NCI-H187 (cell line): ENCODE measurements at places on chromosomes 11 and 22.

DNA sequence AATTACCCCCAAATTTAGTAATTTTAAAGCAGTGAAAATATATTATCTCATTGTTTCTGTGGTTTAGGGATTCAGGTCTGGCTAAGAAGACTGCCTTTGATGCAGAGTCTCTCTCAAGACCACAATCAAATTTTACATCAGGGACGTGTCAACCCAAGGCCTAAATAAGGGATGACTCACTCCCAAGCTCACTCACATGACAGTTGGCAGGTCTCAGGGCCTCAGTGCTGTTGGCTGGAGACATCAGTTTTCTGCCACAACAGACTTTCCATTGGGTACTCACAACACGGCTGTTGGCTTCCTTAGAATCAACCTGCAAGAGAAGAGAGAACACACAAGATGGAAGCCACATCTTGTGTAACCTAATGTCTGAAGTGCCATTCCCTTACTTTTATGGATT is 377.3 kb downstream of the FAM181B start:
- no peak for DNase-seq

DNA sequence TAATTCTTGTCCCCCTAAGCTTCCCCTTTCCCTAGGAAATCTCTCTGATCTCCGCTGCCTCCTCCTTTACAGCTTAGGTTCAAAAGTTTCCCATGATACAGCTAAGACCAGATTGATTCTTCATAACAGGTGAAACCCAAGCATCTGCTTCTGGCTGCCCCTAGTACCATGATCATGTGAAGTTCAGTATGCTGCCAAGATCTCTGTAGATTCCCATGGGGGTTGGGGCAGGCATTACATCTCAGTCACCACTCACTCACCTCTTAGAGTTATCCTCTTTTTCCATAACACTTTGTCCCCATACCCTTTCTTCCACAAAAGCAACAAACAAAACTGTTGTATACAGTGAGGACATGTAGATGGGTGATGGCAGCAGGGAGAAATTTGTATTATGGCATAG is 44.0 kb downstream of the RRP8 start:
- DNase-seq, result no peak

GRCh38 chr11:10777393-10777793 is 26.3 kb downstream of the CTR9 start:
- DNase-seq, result no peak

DNA sequence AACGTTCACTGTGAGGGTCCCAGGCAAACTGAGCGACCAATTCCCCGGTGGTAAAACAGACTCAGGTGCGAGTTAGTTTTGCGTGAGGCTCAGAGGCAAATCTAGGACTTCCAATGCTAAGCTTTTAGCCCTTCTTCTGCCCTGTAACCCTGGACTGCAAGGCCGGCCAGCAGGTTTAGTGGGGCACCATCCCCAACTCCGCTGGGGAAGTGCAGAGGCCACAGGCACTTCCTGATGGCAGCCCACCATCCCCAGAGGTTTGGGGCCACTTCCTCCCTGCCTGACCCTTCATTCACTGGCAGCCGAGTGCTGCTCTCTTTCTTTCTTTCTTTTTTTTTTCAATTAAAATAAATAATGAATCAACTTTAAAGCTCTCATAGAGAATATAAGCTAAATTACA is 124.6 kb upstream of the B3GAT1 start:
- DNase-seq, result no peak

- DNase-seq, result no peak
Observed at GRCh38 chr11:124277804-124278203, 21.6 kb downstream of the OR8G5 start.

GRCh38 chr11:8091721-8092120 is 10.7 kb downstream of the TUB start:
- DNase-seq, result no peak

GRCh38 chr11:79264284-79264683 is 176.5 kb downstream of the TENM4 start:
- DNase-seq, result no peak

DNA sequence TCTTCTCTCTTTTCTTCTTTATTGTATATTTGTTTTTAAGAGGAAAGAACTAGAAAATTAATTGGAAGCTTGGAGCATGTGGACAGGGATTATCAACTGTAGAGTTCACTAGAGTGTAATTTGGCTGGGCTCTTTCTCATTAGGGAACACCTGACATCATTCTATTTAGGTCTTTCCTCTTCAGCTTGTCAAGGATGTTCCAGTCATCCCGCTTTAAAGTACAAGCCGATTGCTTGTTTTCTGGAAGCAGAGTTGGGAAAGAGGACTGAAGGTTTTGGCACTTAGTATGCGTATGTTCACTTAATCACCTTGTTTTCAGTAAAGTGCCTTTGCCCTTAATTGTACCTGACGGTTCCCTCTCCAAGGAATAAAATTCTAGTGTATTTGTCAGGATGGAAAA is 111.6 kb downstream of the WNT11 start:
- DNase-seq, result no peak

DNA sequence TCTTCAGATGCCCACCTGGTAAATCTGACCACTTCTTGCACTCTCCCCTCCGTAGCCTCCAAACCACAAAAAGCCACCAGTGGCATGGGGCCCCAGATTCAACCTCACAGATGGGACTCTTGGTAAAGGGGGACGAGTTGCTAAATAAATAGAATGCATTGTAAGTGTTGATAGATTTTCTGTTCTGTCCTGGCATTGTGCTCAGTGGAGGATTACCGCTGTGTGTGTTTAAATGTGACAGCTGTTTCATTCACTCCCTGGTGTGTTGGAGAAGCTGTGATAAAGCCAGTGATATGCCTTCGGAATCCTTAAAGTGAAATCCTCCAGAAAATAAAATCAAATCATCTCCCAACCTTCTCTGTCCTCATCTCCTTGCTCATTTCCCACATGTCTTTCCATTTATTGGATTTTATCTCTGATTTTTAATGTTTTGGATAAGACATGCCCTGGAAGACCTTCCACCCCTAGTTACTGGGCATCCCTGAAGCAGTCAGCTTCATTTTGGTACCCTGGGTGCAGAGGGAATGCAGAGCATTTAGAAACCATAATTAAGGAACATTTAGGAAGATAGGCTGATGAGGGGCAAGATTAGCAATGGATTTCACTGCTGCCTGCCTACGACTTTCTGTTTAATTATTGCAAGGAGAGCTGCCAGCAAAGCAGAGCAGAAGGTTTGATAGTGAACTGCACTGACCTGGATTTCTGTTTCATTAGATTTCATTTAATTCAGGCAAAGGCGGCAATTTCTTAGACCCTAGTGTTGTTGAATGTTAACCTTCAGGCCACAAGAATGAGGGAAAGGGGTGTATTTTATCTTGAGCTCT is 460.9 kb upstream of the KIRREL3 start:
- DNase-seq, result no peak

GRCh38 chr11:57542582-57542981 is 5.2 kb downstream of the SMTNL1 start:
- DNase-seq, result no peak

DNA sequence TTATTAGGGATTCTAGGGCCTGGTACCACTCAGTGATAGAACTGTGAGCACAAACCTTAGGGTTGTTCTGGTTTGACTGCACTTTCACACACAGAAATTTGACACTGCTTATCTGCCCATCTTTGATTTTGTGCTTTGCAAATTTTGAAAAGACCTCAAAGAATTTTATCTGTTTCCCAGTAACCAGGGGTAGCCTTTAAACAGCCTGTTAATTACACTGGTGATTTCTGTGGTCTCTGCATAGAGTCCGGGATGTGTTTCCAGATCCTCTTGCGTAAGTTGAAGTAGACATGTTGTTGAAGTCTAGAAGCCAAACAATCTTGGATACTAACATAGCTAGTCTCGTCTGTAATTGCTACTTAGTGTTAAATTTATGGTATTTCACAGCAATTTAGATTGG is 75.3 kb downstream of the C22orf31 start:
- DNase-seq, result no peak

DNA sequence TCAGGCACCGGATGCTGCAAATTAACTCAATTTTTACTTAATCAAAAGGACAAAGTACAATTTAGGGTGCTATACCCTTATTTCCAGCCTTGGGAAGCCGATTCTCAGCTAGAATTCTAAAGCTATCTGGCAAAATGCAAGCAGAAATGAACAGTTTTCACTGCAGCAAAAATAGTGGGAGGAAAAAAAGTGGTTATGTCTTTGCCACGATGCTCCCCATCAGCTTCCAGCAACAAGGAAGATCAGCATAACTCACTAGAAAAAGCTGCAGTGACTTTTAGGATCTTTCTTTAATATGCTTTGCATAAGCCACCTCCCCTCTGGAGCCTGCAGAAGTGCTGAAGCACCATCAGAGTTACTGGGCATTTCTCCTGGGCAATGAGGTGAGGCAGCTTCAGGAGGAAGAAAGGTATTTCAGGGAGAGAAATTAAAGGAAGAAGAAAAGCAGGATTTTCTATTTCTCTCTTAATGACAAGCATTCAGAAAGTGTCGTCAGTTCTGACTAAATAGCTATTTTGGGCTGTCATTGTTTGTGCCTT is 702.9 kb downstream of the DLG2 start:
- no peak for DNase-seq

DNA sequence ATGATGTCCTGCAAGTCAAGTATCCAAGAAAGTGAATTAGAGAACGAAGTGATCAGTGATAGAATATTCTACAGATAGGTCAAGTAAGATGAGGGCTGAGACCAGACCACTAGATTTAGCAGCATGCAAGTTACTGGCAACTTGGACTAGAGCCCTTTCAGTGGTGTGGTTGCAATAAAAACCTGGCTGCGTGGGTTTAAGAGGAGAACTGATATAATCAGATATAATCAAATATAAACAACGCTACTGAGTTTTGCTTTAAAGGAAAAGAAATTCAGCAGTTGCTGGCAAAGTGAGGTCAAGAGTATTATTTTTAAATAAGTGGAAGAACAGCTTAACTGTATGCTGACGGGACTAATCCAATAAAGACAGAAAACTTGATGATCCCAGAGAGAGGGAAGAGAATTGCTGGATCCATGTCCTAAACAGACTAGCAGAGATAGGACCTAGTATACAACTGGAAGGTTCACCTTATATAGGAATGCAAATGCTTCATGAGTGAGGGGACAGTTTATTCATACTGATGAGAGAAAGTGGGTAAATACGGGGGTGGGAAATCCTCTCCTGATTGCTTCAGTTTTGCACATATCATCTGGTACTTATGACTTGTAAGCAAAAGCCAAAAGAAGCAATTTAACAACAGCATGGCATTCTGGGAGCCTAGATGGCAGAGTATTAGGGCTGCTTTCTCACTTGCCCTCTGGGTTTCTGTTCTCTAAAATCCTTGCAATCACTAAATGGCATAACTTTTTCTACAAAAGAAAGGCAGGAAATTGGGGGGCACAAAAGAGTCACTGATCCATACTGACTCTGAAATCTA is 146.2 kb downstream of the RBFOX2 start:
- DNase-seq, result no peak

DNA sequence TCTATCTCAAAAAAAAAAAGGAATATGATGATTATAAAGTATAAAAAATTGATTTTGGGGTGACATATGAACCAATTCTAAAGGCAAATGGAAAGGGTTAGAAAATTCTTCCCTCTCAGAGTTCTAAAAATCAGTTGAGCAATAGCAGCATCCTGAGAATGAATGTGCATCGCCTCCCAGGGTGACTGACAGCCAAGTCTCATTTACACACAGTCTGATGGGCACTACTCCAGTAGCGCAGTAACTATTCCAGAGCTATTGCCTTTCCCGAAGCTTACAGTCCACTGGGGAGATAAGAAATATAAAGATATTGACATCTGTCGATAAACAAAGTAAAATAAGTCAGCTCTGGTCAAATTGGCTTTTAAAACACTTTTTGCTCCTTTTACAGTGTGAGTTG is 32.3 kb upstream of the SORL1 start:
- DNase-seq, result no peak

GRCh38 chr22:24183321-24184031 is 2.2 kb downstream of the SUSD2 start:
- DNase-seq, result no peak

DNA sequence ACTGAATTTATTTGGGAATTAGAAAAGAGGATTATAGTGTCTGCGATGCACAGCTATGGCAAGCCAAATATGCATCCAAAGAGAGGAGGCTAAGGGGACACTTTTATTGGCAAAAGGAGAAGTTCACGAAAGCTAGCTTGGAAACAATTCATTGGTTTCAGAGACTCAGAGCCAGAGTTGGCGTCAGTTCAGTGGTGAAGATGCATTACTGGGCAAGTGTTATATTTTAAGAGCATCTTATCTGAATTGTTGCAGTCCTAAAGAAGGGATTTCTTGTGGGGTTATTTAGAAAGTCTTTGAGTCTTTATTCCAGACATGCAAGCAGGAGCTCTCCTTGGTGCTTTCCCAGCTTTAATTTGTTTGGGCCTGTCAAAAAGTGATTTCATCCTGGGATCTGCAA is 15.0 kb downstream of the CLDN5 start:
- DNase-seq, result no peak

DNA sequence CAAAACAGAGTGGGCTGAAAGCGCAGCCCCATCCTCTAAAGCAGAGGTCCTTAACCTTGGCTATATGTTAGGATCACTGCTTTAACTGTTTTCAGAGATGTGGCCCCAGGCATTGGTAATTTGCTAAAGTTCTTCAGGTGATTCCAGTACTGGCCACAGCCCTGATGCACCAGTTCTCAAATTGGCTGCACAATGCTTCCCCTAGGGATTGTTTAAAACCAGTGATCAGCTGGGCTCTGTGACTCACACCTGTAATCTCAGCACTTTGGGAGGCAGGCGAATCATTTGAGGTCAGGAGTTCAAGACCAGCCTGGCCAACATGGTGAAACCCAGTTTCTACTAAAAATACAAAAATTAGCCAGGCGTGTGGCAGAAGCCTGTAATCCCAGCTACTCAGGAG is 8.4 kb upstream of the IRAG1 start:
- no peak for DNase-seq

DNA sequence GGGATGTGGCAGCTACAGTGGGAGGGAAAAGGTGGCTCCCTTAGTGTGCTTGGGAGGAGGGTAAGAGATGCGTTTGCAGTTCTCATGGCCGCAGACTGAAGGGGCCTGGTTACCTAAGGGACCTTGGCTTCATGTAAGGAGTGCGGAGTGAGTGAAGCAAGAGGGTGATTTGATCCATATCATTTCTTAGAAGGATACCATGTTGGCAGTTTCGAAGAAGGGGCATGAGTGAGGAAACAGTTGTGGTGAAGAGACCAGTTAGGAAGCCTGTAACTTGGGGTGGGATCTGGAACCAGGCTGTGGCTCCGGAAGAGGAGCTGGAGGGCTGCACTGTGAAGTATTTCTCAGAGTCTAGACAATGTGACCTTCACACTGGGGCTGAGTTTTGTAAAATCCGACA is 45.0 kb downstream of the ST3GAL4 start:
- no peak for DNase-seq

DNA sequence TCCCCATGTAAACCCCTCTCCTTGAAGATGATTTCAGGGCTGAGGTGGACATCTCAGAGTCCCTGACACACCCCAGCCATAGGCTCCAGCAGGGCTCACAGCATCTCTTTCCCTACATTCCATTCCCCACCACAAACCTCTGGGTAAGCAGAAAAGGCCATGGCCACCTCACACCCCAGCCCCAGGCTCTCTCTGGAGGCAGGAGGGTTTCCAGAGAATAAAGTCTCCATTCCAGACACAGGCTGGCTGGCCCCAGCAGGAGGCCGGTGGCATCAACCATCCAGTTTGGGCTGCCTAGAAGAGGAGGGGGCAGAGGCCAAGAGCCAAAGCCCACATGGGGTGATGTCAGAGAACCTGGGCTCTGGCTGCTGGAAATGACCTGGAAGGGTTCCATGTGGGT is 61.4 kb downstream of the TP53I11 start:
- DNase-seq, result no peak

GRCh38 chr11:88344869-88345268 is 7.3 kb upstream of the CTSC start:
- no peak for DNase-seq

- DNase-seq, result no peak
Observed at GRCh38 chr11:119416606-119417580, 6.1 kb downstream of the THY1 start.

GRCh38 chr22:49946612-49947295 is 13.8 kb upstream of the PIM3 start:
- no peak for DNase-seq
